T-cell (primary cell): ENCODE measurements at places on chromosomes 4 and X.

- no peak for DNase-seq
These were observed 96.8 kb downstream of the PDLIM5 start for GRCh38 chr4:94548571-94548970.

DNA sequence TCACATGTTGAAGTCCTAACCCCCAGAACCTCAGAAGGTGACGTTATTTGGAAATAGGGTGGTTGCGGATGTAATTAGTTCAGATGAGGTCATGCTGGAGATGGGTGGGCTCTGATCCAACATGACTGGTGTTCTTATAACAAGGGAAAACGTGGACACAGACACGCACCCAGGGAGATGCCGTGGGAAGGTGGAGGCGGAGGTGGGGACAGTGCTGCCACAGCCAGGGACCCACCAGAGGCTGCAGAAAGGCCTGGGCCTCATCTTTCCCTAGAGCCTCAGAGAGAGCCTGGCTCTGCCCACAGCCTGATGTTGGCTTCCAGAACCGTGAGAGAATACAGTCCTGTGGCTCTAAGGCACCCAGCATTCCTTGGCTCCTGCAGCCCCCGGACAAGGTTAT lies 7.9 kb upstream of the HMX1 start:
- DNase-seq = no peak

GRCh38 chr4:106284227-106284626 lies 31.8 kb downstream of the TBCK start:
- no peak for DNase-seq

GRCh38 chr4:88382621-88383020 lies 4.0 kb downstream of the HERC6 start:
- DNase-seq = no peak

DNA sequence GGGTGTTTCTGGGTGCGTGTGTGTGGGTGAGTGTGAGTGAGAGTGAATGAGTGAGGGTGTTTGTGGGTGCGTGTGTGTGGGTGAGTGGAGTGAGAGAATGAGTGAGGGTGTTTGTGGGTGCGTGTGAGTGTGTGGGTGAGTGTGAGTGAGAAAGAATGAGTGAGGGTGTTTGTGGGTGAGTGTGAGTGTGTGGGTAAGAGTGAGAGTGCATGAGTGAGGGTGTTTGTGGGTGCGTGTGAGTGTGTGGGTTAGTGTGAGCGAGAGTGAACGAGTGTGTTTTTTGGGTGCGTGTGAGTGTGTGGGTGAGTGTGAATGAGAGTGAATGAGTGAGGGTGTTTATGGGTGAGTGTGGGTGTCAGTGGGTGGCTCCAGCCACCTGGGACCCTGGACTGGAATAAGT lies 1676.1 kb upstream of the TENM3 start:
- DNase-seq = no peak

- no peak for DNase-seq
These were observed 38.6 kb downstream of the NELFA start for GRCh38 chr4:1969928-1970723.

DNA sequence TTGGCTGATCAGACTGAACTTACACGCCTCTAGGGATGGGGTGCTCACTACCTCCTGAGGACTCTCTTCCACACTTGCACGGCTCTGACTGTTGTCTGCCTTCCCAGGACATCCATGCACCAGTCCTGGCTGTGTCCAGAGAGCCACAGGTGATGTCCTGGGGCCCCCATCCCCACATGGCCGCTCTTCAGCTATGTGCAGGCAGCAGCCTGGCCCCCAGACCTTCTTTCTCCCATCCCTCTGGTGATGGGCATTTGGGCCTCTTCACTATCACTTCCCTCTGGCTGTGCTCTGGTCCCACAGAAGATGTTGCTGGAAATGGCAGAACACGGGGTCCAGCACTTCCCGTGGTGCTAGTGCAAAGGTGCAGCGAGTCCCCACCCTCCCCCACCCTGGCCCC lies 40.9 kb upstream of the HMX1 start:
- DNase-seq = no peak

- no peak for DNase-seq
These were observed 8.2 kb downstream of the TEX13C start for GRCh38 chrX:125327891-125328290.

- DNase-seq = no peak
These were observed 63.4 kb downstream of the CHRDL1 start for GRCh38 chrX:110732266-110732665.

DNA sequence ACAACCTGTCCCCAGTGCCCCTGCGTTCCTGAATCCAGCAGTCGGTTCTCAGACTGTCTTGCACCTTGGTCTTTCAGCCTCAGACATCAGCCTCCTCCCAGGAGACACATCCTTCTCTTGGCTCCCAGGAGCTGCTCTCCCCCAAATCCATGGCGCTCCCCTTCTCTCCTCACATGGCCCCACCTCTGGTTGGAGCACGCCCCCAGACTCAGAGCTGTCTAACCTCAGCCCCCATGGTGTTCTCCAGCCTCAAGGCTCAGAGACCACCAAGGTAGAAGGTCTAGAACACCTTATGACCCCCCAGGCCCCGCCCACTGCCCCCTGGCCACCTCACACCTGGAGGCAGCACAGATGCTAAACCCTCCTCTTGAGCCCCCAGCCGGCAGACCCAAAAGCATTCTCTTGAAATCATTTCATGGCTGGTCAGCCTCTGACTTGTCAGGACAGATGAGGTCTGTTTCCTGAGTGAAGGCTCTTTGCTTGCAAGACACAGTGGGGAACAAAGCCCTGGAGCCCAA lies 47.9 kb downstream of the ADRA2C start:
- DNase-seq = no peak

- DNase-seq = no peak
These were observed 2.2 kb downstream of the PCDH10 start for GRCh38 chr4:133151341-133151690.

DNA sequence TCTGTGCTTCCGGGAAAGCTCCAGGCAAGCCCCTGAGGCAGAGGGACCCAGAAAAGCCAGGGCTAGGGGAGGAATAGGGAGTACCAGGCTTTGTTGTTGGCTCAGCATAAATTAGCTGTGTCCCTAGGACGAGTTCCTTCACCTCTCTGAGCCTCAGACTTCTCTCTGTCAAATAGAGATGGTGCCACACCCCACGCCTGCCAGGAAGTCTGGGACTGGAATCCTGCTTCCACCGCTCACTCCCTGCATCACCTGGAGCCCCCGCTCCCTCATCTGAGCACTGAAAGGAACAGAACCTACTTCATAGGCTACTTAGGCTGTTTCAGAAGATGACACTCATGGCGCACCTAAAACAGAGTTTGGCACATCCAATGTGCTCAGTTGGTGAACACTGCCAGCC lies 8.1 kb upstream of the JAKMIP1 start:
- DNase-seq = no peak

DNA sequence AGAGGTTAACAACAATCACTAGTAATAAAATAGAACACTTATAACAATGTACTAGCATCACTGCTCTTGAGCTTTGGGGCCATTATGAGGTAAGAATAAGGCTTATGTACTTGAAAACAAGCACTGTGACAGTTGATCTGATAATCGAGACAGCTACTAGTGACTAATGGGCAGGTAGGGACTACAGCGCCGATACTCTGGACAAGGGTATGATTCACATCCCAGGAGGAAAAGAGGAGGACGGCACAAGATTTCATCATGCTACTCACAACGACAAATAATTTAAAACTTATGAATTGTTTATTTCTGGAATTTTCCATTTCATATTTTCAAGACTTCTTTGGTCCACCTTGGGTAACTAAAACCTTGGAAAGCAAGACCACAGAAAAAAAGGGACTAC lies 62.3 kb downstream of the FAM184B start:
- no peak for DNase-seq

- no peak for DNase-seq
These were observed 120.5 kb upstream of the FAT1 start for GRCh38 chr4:186844059-186844681.

DNA sequence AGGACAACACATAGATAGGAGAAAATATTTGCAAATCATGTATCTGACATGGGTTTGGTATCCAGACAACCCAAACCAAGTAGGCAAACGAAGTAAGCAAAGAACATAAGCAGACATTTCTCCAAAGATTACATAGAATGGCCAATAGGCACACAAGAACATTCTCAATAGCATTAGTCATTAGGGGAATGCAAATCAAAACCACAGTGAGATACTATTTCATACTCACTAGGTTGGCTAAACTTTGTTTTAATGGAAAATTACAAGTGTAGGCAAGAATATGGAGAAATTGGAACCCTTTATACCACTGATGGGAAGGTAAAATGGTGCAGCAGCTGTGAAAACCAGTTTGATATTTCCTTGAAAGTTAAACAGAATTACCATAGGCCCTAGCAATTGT lies 74.7 kb downstream of the CHRNA9 start:
- DNase-seq = no peak

GRCh38 chrX:152072236-152072635 lies 66.1 kb downstream of the MAGEA10 start:
- no peak for DNase-seq

DNA sequence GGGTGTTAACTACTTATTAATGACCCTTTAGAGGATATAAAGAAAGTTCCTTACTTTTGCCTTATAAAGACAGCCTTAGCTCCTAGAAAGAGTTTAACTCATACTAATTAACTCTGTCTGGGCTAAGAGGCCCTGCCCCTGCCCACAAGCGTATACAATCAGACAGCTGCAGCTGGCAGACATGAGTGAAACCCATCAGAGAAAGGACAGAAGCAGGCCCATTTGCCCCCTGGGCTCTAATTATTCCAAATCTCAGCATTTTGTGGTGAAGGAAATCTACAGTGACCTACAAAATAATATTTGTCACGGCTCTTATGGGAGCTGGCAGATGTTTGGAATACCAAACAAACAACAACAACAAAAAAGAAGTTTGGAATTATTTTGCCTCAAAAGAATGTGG lies 71.8 kb downstream of the CHRDL1 start:
- DNase-seq = no peak

GRCh38 chrX:41921492-41922430 lies 1.6 kb downstream of the CASK start:
- DNase-seq = no peak

DNA sequence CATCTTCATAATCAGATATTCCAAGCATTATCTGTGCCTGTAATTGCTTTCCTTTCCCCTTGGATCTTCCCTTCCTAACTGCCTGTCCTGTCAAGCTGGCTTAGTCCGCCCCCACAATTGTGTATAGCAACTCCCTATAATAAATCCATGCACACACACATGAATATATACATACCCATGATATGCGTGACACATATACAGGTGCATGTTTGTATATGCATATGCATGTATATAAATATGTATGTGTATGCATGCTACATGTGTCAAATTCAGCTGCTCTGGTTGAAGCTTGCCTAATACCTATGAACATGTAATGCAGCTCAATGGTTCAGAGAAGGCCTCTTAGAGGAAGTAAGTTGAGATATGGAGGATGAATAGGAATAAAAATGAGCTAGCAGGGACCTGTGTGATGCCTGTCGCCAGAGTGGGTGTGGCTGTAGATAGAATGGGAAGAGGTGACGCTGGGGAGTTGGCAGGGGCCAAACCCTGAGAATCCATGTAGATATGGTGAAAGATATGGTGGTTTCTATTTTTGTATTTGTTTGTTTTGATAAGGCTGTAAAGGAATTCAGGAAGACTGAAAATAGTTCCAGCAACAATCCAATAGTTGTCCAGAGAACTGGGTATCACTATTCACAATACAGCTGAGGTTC lies 595.0 kb upstream of the BOD1L1 start:
- DNase-seq = no peak

DNA sequence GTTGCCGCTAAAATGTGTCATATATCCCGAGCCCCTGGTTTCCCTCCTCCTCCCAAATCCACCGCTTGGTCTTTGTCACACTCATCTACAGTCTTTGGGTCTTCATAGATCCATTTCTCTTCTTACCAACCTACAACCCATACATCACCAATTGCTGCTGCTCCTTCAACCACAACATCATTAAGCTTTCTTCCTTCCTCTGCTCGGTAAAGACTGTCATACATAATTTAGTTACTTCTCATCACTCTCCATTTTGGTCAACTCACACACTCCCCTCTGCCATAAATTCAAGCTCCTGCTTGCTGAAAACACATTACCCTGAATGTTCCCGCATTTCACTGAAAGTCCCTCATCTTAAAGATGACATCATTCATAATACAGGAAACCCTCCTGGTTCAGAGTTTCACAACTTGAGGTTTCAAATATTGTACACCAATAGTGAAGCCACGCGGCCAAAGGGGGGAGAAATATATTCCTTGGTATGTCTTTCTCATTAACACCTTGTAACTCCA lies 1.7 kb upstream of the DCTD start:
- no peak for DNase-seq

- DNase-seq = no peak
These were observed 52.6 kb upstream of the PAGE1 start for GRCh38 chrX:49748211-49748956.

- no peak for DNase-seq
These were observed 219.0 kb downstream of the CCNG2 start for GRCh38 chr4:77375866-77376607.
